ENCODE measurements at places on chromosomes 4 and X.

DNA sequence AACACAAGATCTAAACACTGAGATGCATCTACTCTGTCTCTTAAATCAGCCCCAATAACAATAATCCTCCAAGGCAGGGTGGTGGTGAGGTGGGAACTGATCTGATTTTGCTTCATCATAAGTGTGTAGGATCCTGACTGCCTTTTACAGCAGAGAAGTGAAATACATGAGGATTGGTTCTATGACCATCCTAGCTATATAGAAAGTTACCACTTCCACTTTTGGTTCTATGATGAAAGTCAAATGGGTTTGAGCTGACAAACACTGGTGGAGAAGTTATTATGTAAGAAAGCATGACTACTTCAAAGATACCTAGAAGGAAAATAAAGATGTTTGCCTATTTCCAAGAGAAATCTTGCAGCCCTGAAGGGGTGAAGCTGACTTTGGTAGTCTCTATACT lies 181.6 kb downstream of the NKX6-1 start:
- DNase-seq: no peak

DNA sequence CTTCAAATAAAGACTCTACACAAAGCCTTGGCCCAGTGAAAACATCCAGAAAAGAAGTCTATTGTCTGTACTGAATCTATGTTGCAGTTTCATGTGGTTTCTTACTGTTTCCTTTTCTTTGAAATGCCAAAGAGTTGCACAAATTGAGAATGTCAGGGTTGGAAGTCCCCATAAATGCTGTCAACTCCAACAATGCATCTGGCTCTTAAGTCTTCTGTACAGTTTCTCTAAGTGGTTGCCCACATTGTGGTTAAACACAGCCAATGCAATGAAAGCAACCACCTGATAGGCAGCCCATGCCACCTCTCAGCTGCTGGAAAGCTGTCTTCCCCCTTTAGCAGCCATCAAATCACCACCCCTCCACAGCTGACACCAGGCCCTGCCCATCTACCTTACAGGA lies 67.2 kb upstream of the C1GALT1C1 start:
- DNase-seq: no peak

GRCh38 chr4:150411520-150411919 lies 170.4 kb upstream of the MAB21L2 start:
- no peak for DNase-seq

- no peak for DNase-seq
Observed at GRCh38 chr4:142355421-142355930, 490.6 kb downstream of the INPP4B start.

DNA sequence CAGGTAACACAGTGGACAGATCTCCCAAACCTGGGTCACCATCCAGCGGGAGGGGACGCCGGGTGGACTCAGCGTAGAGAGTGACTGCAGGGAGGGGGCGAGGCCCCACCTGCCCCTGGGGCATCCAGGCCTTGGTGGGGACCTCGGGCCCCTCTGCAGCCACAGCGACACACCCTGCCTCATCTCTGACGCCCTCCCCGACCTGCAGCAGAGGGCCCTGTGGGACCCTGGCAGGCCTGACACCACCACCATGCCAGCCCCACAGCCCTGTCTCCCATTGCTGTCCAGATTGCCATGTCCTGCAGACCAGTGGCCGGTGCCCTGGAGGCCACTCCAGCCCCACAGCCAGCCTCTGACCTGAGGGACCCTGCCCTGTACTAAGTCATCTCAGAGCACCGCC lies 45.2 kb downstream of the FAM53A start:
- no peak for DNase-seq

GRCh38 chr4:6267573-6267972 lies 2.1 kb upstream of the WFS1 start:
- no peak for DNase-seq

GRCh38 chrX:139881130-139881529 lies 51.7 kb downstream of the ATP11C start:
- DNase-seq: peak; percentile 1

DNA sequence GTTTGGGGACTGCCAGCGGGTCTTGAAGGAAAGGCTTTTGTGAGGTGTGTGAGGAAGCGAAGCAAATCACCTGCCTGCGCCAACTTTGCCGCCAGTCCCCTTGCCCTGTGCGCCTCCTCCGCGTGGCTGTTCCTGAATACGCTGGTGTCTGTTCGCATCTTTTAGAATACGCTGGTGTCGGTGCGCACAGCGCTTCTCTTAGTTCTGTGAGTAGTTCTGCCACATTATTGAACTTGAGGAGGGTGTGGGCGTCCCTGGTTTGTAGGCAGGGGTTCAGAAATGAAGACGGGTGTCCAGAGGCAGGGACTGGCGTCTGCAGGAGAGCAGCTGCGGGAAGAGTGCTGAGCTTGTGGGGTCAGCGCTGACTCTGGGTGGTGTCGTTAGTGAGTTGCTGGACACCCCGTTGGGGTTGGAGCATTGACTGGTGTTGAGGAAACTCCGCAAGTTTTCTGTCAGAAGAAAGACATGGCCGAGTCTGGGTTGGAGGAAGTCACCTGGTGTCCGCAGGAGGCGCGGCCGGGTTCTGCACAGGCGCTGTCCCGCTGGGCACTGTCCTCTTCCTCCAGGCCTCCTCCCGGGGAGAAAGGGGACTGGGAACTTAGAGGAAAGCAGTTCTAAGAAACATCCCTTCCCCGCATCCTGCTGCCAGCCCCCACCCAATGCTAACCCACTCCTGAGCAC lies 930 bp downstream of the ZNF718 start:
- peak; percentile 0 for DNase-seq

GRCh38 chrX:275967-276580 lies 5.1 kb upstream of the PLCXD1 start:
- DNase-seq: no peak

All from DMS 273 treated with DMSO at 0.1 percent for 48 hours (cell line).